ENCODE measurements at places on chromosomes 16 and 17.

GRCh38 chr17:77544347-77545110 is 403.8 kb downstream of the SEC14L1 start:
- DNase-seq = no peak

GRCh38 chr16:57028086-57028485 is 38.7 kb downstream of the NLRC5 start:
- no peak for DNase-seq

DNA sequence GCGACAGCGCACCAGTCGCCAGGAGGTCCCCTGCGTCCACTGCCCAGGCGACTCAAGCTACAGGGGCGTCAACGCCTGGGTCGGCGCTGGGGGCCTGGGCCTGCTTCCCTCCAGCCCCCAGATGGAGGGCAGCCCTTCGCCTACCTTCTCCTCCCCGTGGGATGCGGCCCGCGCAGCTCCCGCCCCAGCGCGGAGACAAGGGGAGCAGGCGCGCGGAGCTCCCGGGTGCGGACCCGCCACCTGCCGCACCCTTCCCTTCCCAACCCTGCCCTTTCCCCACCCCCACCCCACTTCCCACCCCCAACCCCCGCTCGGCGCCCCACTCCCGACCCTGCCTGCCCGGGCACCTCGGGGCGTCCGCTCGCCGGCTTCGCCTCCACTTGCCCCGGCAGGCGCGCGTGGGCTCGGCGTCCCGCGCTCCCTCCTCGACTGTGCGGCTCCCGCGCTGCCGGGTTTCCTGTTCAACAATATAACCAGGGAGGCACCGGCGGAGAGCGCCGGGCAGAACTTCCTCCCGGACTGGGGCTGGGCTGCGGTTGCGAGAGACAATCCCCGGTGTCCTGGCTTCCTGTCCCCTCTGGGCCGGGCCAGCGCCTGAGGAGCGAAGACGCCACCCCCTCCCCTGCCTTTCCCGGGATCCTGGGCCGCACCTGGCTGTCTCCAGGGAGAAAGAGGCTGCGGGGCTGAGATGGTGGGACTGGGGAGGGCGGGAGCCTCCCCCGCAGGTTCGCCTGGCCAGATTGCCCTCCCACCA is at the start of gene ARHGAP27:
Gene ARHGAP27 (minus strand): TSS at position 466 of the 754 bp plus-strand sequence. CDS start 2,591 bp downstream, outside the sequence.
- DNase-seq = no peak

DNA sequence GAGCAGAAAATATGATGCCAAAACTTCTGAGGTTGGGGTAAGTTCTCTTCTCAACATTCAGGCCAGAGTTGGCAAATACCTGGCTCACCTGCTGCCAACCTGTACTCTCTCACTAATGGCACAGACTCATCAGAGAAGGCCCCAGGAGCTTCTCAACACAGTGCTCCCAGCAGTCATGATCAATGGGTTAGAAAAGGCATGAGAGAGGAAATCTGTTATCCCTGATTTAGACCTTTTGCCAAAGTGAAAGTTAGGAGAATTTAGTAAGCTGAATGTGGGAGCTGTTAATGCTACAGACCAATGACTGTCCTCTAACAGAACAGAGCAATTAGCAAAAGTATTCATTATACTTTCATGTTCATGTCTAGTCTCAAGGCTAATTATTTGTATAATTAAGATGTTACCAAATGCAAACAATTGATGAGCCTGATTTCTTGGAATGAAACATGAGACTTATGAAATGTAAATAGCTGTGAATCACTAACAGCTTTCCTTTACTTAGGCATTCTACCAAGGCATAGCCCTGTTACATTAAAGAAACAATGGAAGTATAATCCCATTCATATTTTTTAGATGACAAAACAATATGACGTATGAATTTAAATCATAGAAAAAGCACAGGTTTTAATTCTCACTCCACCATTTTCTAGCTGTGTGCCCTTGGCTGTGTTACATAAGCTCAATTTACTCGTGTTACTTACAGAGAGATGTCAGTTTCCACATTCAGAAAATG is 68.7 kb upstream of the MARCHF10 start:
- DNase-seq = no peak

- DNase-seq = no peak
Observed at GRCh38 chr17:76528528-76529223, 8.8 kb downstream of the CYGB start.

Measured in stimulated activated CD8-positive, alpha-beta memory T cell treated with anti-CD3 and anti-CD28 coated beads, Interleukin-7, amount 100 ng/mL, for 1 hour (primary cell).